Naive thymus-derived CD4-positive, alpha-beta T cell (primary cell): ENCODE measurements at places on chromosomes 3 and 15. TPM values are rescaled to one million over a fixed set of nuclear protein-coding genes. Genes with fewer than 3 reads are reported as not detected.

ECE2 gene
- polyA plus RNA-seq: not detected

DNA sequence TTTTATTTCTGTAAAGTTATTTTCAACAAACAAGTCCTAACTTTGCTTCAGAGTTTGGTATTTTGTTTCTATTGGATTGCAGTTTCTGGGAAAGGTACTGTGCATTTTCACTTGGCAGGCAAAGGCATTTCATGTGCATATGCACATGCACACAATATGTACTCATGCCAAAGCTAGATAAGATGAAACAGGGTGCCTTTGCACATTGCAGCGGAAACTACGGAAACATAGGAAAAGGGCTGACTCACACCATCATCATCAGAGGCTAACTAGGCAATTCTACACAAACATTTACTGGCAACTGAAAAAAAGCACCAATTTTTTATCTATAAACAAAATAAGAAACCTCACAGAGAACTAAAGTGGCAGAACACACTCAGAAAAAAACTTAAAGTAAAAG is 550.6 kb upstream of the NECTIN3 start:
- DNase-seq: no peak

SERPINI2 gene
- not detected for polyA plus RNA-seq

DNA sequence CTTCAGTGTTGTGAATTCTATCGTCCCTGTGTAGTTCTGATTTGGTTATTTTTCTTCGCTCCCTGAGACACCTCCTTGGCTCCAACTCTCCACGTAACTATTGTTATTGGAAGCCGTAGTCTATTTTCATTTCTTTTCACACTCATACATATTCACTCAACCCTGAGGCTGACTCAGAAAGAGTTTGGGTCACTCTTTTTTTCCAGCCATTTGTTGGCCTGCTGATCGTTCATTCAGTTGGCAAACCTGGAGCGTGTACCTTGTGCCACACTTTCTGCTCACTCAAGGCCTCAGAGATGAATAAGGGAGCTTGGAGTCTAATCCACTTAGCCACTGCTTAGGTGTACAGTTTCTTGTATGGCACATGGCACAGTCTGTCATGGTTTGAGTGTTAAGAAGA is 22.4 kb downstream of the GYG1 start:
- no peak for DNase-seq

- no peak for DNase-seq
Observed at GRCh38 chr3:197425485-197426120, 127.2 kb upstream of the DLG1 start.

DNA sequence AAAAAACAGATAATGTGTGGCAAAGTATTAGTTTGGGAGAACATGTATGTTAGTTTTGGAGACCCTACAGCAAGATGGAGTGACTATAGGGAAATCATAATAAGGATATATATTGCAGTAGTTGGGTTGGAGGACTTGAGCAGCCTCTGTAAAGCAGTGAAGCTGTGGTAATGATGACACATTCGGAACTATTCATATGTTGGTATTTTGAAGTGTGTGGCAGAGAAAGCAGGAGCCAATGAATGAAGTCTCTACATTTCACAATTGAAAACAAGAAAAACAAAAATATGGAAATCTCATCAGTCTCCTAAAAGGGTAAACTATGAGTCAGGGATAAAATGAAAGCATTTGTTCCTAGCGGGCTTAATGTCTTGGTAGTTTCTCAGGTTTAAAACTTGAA is 645.9 kb downstream of the OTOL1 start:
- no peak for DNase-seq

DNA sequence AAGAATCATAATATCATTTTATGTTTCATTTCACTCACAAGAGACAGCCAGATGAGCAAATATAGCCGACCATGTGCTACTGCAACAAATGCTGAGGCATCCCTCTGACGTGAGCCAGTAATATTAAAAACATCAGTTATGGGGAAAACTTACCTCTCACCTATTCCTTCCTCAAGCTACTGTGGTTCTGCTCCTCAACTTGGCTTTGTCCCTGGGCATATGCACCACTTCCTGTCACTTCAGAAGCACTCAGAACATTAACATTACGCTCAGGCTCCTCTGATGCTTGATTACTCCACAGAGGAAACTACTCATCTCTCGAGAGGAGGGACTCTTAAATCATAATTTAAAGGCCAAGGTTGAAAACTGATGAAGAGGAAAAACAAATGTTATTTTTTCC is 457.0 kb upstream of the ALCAM start:
- DNase-seq: no peak

- DNase-seq: peak; percentile 27
Observed at GRCh38 chr15:100201376-100202280, 140.1 kb downstream of the ADAMTS17 start.

- DNase-seq: no peak
Observed at GRCh38 chr3:152172460-152172859, 96.3 kb upstream of the MBNL1 start.

DNA sequence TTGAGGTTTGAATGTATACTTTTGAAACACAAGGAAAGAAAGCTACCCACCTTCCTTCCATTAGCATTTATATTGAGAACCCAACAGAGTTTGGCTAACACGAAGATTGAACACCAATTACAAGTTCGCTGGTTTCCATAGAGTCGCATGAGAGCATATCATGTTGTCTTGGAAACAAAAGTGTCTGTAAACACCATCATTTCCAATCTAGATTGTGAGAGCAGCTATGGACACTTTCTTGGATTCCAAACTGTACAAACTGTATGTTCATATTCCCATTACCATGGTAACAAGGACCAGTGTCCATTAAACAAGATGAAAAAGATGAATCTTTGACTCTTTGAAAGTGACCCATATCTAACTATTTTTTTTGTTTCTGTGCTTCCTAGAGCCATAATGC is 529.9 kb upstream of the ROBO1 start:
- DNase-seq: no peak

DNA sequence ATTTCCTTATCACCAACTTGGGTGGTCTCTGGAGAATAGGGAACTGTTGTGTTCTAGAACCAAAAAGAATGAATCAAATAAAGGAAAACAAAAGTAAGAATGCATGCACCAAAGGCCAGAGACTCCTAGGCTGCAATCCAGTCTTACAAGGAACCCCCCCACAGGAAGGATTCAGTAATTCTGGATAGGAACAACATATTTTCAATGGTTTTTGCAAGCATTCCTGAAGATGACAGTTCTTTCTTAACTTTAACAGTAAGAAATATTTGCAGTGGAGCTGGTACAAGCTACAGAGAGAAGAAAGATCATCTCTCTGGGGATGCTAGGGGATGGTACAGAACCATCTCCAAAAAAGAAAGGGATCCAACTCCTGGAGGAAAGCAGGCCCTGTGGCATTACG is 116.2 kb upstream of the CHRM5 start:
- DNase-seq: no peak

DNA sequence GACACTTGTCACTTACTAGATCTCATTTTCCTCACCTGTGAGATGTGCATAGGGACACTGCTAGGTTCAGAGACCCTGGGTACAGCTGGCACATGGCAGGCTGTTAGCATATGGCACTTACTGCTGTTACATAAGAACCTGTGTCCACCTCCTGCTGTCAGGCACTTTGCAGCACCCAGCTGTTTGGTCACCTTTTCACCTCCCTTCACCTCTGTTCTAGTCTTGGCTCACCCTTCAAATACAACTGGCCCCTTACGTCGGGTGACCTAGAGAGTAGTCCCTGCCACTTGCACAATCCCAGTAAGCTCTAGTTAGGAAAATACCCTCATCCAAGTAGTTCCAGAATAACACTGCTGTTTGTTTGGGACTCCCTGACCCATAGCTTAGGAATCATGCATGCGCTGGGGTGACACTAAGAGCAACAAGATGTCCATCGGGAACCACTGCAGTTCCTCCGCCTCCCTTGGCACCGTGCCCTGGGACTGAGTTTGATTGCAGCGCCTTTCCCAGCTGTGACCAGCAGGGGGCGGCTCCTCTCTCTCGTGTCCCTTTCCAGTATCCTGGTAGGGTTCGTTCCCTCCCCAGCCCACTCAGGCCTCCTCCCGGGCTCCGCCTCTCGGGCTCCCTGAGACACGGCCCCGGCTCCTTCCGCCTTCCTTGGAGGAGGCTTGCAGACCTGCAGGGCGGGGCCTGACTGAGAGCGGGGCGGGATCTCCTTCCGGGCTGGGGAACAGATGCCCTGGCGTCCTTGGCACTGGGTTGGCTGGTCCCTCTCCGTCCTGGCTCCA is 78.6 kb downstream of the ABHD5 start:
- peak; percentile 72 for DNase-seq

- no peak for DNase-seq
Observed at GRCh38 chr3:79047581-79047980, 720.2 kb downstream of the ROBO1 start.

ADCY5 gene
- not detected for polyA plus RNA-seq

GRCh38 chr15:99433757-99434450 is 131.9 kb upstream of the MEF2A start:
- no peak for DNase-seq

TICRR gene
- 0.18 TPM for polyA plus RNA-seq

TLR9 gene
- 0.16 TPM for polyA plus RNA-seq

DNA sequence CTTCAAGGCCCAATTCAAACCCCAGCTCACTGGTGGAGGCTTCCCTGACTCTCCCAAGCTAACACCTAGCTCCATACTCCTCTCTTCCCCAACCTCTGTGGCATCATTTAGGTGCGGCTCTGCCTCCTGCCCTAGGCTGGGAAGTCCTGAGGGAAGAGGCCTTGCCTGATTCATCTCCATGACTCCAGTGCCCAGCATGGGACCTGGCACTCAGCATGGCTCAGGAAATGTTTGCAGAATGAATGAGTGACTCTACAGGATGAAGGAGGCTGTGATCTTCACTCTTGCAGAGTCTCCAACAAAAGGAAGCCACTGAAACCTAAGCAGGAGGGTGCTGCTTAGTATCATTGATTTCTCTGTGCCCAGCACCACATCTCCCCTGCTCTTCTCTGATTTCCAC is 34.5 kb upstream of the INSYN1 start:
- no peak for DNase-seq

DNA sequence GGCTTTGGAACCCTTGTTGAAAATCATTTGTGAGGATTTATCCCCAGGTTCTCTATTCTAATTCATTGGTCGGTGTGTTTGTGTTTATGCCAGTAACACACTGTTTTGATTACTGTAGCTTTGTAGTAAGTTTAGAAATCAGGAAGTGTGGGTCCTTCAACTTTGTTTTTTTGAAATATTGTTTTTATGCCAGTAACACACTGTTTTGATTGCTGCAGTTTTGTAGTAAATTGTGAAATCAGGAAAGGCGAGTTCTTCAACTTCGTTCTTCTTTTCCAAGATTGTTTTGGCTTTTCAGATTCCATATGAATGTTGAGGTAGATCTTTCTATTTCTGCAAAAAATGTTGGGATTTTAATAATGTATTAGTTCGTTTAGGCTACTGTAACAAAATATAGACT is 314.6 kb downstream of the RPLP1 start:
- no peak for DNase-seq

DNA sequence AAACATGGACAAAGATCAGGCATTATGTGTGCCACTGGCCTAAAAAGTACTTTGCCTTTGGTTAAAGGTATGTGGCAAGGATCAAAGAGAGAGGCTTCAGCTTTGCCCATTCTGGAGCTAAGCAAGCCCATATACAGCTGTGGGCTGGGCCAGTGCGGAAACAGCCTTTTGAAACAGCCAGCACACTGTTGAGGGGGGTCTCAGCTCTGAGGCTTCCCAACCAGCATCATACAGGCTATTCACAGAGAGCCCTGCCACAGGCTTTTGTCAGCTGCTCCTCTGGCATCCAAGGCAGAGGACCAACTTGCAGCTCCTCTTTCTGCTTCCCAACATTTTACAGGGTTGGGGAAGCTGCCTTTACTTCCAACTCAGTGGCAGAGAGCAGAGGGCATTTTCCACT is 63.2 kb upstream of the FOXB1 start:
- DNase-seq: no peak

PROS1 gene
- polyA plus RNA-seq: 0.13 TPM

GRCh38 chr3:130839813-130840212 is 54.1 kb upstream of the ATP2C1 start:
- peak; percentile 4 for DNase-seq

DNA sequence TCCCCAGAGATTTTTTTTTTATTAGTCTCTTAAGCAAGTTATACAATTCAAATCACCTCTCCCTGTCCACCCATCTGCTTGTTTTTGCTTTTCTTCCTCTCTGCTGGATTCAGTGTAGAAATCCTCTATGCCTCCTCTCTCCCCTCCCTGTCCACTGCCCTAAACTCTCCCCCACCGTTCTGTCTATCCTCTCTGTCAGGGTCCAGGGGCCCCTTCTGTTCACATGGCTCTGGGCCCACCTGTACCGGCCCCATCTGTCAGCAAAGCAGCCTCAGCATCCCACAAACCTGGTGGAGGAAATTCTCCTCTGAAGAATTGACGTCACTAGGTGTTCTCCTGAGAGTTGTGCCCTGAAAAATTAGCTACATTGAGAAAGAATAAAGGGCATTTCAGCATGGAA is 137.6 kb upstream of the CMC1 start:
- DNase-seq: no peak

- DNase-seq: no peak
Observed at GRCh38 chr3:121659586-121659985, 1.1 kb downstream of the HCLS1 start.

DNA sequence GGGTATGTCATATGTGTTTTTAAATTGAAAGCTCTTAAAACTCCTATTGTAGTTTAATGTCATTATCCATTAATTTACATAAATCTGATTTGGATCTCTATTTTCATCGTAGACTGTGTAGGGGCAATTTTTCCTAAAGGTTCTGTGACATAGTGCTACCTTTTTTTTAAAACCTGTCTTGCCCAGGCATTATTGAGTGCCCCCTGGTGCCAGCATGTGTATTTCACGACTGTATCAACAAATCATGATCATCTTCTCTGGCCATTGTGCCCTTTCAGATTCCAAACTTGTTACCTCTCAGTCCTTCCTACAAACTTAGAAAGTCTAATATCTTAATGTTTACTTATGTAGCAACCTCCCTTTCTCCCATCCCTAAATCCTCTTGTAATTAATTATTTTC is 97.2 kb upstream of the FLNB start:
- no peak for DNase-seq

TXNRD3 gene
- 4.6 TPM for polyA plus RNA-seq

STARD5 gene
- polyA plus RNA-seq: 13.5 TPM

DPPA4 gene
- 4.0 TPM for polyA plus RNA-seq

UNC45A gene
- 75.1 TPM for polyA plus RNA-seq

GRCh38 chr3:141659821-141660613 is 78.1 kb upstream of the RNF7 start:
- no peak for DNase-seq

DNA sequence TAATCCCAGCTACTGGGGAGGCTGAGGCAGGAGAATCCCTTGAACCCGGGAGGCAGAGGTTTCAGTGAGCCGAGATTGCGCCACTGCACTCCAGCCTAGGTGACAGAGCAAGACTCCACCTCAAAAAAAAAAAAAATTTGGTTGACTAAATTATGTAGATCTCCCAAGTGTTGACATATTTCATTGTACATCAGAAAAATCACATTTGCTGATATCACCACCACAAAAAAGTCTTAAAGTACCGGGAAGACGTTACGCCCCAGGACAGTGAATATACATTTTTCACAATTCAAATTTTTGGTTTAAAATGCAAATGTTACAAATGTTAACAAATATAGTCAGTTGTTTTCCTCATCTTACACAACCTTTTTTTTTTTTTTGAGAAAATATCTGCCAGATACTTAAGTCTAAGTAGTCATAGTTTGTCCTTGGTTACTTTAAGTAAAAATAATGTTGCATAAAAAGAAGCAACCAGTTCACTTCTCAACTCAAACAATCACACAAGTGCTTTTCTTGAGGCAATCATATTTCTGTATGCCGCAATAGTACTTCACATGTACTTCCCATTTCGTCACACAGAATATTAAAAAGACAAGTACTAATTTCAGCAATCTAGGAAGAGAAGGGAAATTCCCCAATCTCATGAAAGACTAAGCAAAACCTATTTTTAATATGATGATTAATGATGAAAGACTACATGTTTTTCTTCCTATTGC is 41.0 kb upstream of the TCF12 start:
- no peak for DNase-seq

GRCh38 chr15:99126930-99127329 is 22.1 kb downstream of the SYNM start:
- DNase-seq: no peak
